ENCODE measurements at places on chromosomes 2 and 18.

GRCh38 chr2:233519787-233520611 is 46.6 kb downstream of the USP40 start:
- no peak for DNase-seq

DNA sequence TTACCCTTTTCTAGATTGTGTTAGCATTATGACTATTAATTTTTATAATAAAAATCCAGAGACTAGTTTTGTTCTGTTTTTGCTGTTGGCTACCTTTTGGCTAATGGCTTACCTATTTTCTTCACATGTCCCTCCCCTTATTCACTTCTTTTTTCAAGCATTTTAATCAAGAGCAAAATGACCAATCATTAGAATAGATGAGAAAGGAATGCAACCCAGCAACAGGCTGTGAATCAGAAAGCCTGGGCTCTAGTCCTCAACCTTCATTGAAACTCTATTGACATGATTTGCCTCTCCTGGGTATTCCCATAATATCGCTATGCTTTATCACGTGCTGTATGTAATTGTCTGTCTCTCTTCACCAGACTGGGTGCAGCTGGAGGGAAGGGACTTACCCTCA is 370.1 kb downstream of the IRS1 start:
- DNase-seq: no peak

GRCh38 chr18:26453386-26453901 is 94.9 kb downstream of the KCTD1 start:
- DNase-seq: peak; percentile 81

DNA sequence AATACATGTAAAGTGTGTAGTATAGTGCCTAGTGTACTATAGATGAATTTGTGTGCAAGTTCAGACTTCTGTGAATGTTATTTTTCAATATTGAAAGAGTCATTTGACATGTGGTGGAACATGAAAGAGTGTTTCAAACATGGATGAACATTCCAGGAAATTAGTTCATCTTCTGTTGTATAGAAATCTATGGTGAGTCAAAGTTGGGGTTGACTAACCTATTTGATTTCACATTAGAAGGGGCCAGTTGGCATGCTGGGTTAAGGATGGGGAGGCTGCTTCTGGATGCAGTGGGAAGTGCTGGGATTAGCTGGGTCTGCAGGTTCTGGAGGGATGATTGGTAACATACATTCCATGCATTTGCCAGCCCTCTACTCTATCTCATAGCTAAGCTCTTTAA is 50.6 kb downstream of the LYPD6B start:
- no peak for DNase-seq

- no peak for DNase-seq
These were observed 29.8 kb upstream of the TBR1 start for GRCh38 chr2:161386228-161386824.

GRCh38 chr18:4636967-4637366 is 181.9 kb upstream of the DLGAP1 start:
- DNase-seq: no peak

- no peak for DNase-seq
These were observed 112.7 kb upstream of the SLC35G4 start for GRCh38 chr18:11496526-11497172.

GRCh38 chr2:231034291-231034882 is 2.9 kb upstream of the C2orf72 start:
- DNase-seq: no peak

GRCh38 chr18:68121308-68121707 is 593.6 kb downstream of the TMX3 start:
- DNase-seq: no peak

GRCh38 chr2:197885587-197885986 is 81.2 kb downstream of the PLCL1 start:
- no peak for DNase-seq

DNA sequence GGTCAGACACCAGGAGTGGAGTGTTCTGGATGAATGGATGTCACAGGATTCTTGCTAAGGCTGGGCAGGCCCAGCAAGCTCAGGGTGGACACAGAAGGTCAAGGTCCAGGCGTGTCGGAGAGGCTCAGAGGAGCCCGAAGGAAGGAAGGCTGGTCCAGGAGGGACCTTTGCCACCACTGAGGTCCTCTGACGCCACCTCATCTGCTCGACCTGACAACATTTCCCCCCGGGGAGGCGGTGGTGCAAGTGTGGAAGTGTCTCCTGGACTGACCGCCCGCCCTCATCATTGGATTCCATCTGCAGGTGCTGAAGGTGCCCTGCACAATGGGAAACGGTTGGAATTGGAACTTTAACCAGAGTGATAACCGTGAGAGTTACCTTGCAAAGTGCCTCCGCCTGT is 124.6 kb downstream of the RTP5 start:
- no peak for DNase-seq

- DNase-seq: peak; percentile 63
These were observed 10.2 kb upstream of the IMP4 start for GRCh38 chr2:130332271-130333073.

GRCh38 chr18:2914881-2915240 is 68.1 kb downstream of the EMILIN2 start:
- no peak for DNase-seq

GRCh38 chr2:100786297-100786658 is 33.7 kb upstream of the NPAS2 start:
- DNase-seq: no peak

- DNase-seq: no peak
These were observed 197.8 kb downstream of the TNS1 start for GRCh38 chr2:217804791-217805667.

GRCh38 chr2:149648282-149649030 is 60.9 kb upstream of the MMADHC start:
- DNase-seq: no peak

DNA sequence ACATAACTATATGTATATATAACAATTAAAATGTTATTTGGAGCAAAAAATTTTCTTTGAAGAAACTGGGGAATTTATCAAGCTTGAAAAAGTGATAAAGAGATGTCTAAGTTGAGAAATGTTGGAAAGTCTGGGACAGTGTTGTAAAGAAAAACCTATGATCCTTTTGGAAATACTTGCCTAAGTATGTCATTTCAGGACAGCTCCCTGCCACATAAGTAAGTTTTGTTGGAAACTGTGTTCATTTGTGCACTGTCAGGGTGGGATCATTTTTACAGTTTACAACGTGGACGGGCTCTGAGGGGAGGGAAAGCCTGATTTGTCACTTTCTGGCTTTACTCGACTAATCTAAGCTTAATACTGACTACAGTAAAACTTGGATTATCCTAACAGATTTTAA is 10.4 kb upstream of the COL3A1 start:
- no peak for DNase-seq

DNA sequence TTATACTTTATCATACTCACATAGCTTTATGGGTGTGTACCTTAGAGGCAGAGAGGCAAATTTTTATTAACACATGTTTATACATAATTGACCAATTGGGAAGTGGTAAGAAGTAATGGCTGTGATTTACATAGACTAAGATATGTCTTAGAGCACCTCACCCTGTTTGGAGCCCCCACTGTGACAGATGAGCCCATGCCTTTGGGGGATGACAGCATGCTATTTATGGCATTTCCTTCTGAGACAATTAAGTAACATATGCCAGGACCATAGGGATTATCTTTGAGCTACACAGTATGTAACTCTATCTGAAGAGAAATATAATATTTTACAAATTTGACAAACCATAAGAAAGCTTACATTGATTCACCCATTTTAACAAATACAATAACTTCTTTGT is 1655.3 kb upstream of the ACVR2A start:
- no peak for DNase-seq

DNA sequence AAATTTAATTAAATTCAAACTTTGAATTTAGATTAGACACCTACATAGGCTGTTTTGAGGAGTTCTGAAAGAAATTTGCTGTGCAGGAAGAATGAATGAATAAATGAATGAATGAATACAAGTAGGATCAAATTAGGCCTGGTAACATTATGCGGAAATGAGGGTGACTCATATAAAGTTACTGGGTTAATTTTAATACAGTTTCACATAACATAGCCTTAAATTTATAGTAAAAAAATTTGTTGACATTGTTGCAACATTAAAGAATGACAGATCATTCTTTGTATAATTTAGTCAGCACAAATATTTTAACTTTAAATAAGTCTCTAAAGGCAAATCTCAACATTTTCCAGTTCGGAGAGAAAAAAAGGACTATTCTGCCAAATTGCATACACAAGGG is 1293.1 kb upstream of the SLC39A10 start:
- DNase-seq: no peak

- DNase-seq: no peak
These were observed 512.5 kb upstream of the LRRTM4 start for GRCh38 chr2:78034706-78035105.

GRCh38 chr2:113072584-113072983 is 4.8 kb downstream of the IL1F10 start:
- DNase-seq: no peak

- DNase-seq: no peak
These were observed 62.1 kb downstream of the NABP1 start for GRCh38 chr2:191740016-191740419.

- DNase-seq: no peak
These were observed 2.4 kb upstream of the PDE11A start for GRCh38 chr2:178075006-178075326.

All from NCI-H2081 (cell line).